ENCODE measurements at places on chromosomes 16 and 17. TPM values are rescaled to one million over a fixed set of nuclear protein-coding genes. Genes with fewer than 3 reads are reported as not detected.
A peak's percentile ranks its signal among the peaks of the same experiment; 100 is the strongest.

EFCAB13 gene
- 4.8 TPM for total RNA-seq

GLOD4 gene
- 46.7 TPM for total RNA-seq

OR3A3 gene
- not detected for total RNA-seq

EVPLL gene
- not detected for total RNA-seq

C16orf96 gene
- not detected for total RNA-seq

DNA sequence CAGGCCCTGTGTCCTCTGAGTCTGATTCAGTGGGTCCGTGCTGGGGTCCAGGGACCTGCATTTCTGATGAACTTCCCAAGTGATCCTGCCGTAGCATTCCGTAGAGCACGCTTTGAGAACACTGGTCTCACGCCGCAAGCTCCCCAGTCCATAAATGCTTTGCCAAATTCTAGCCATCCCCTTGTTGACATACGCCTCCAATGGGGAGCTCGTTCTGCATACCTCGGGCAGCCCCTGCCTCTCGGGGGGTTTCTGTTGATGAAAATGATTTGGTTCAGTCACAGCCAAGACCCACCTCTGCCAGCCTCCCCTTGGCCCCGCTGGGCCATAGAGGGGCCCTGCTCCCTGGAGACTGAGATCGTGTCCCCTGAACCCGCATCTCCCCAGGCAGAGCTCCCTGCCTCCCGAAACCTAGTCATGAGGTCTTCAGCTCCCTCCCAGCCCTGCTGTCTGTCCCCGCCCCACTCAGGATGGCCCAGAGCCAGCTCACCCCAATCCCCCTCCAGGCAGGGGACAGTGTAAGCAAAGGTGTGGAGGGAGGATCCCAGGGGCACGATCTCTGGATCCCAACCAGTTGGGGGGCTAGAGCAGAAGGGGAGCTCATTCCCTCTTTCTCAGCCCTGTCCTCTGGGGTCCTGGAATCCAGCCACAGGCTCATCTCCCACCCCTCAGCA is 16.2 kb upstream of the SPNS2 start:
- no peak for DNase-seq

GRCh38 chr16:14284930-14285512 is 213.9 kb downstream of the MRTFB start:
- no peak for DNase-seq

- no peak for DNase-seq
These were observed 547 bp downstream of the PLCD3 start for GRCh38 chr17:45131616-45132319.

DNA sequence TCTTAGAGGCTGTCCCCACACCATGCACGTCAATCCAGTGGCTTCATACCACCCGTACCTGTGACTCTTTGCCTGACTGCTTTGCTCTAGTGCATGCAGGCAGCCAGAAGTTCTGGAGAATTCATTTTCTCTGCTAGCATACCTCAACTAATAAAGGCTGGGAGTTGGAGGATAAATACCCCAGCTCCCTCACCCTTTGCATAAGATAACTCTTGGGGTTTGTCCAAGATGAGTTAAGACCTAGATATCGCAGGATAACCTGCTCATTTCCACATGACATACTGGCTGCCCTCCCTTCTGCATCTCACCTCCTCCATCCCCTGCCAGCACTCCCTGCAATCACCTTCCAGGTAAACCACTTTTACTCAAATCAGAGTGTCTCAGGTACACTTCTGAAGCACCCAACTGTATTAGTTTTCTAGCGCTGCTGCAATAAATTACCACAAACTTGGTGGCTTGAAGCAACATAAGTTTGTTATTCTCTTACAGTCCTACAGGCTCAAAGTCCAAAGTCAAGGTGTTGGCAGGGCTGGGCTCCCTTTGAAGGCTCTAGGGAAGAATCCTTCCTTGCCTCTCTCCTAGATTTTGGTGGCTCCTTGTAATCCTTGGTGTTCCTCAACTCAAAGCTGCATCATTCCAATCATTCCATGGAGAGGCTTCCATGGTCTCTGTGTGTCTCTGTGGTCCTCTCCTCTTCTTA is 146.8 kb downstream of the CRLF3 start:
- DNase-seq = no peak

GRCh38 chr16:31022544-31023251 is 10.7 kb upstream of the STX4 start:
- DNase-seq = no peak

DNA sequence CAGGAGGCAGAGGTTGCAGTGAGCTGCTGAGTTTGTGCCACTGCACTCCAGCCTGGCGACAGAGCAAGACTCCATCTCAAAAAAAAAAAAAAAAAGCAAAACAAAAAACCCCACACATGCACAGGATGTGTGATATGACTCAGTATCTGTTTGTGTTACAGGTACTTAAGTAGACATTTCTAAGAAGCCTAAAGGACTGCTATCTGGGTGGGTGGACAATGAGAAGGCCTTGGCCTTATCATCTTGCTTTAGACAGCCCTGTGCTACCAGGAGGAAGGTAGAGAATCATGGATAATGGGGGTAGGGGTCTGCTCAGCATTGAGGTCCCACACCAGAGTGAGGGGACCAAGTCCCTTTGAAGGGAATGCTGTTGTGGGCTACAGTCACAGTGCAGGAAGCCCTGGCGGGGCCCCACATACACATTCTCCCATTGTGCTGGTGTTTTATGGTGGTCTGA is 26.7 kb downstream of the PLD6 start:
- DNase-seq = no peak

DNA sequence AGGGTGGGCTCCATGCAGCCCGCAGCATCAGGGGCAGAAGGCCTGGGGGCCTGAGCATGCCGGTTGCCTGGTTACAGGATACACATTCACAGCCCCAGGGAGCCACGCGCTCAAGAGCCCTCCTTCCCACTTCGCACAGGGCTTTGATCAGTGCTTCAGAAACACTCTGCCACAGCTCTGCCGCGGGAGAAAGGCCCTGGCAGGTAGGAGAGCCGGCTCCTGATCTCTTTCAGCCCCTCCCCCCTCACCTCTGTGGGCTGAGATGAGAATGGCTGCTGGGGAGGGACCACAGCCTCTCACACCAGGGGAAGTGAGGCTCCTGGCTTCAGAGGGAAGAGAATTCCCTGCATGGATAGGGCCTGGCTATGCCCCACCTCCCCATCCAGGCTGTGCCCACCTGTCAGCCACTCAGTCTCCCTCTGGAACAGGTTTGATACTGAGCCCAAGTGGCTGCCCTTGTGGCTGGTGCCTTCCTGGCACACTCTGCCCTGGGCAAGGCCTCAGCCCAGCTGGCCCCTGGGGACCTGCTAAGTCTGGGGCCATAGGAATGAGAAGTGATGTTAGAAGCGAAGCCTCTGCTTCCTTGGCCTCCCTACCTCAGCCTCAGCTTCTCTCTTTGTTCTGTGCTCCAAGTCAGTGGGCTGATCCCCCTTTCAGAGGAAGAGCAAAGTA is 8.6 kb downstream of the DOK4 start:
- DNase-seq = no peak

DNA sequence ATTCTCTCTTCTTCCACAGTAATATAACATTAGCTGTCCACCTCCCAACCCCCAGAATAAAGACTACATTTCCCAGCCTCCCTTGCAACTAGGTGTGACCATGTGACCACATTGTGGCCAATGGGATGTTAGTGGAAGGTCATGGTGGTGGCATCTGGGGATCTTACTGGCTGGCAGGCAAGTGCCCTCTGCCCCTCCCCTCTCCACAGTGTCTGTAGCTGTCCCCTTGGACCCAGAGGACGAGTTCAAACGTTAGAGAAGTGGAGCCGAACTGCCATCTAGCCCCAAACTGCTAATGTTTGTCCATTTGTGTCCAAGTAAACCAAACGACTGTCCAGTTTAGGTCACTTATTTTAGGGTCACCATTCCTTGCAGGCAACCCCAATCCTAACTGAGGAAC is 26.6 kb upstream of the KCNG4 start:
- DNase-seq = no peak

GRCh38 chr16:23535901-23536300 is 21.2 kb downstream of the EARS2 start:
- no peak for DNase-seq

- DNase-seq = no peak
These were observed 73.5 kb downstream of the CYTH1 start for GRCh38 chr17:78708510-78708973.

DNA sequence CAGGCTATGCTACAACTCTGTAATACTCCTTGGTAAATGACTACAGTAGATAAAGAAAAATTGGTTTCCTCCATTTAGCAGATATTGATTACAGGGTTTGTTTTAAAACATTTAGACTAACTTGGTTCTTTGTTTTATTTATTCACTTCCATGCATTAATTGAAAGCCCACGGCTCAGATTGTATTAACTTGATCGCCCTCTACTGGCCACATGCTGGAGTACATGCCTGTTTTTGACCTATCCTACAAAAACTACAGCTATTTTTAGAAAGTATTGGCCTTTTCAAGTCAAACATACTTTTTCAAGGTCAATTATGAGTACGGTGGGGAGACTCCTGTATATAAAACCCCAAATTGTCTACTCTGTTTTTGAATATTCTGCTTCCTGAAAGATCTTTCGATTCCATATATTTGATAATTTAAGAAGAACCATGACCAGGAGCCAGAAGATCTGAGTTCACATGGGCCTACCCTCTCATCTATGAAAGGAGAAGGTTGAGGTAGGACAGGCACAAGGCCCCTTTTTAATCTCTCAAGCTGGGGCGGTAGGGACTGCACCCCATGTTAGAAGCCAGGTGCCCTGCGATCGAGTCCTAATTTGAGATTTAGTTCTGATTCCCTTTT is 51.8 kb downstream of the CA10 start:
- no peak for DNase-seq

GRCh38 chr16:49844359-49844758 is 11.6 kb downstream of the ZNF423 start:
- DNase-seq = no peak

GRCh38 chr17:28520687-28521086 is 14.5 kb downstream of the FOXN1 start:
- DNase-seq = no peak

GRCh38 chr17:8041249-8041928 is 2.5 kb downstream of the ALOX15B start:
- DNase-seq = peak; percentile 59

- DNase-seq = no peak
These were observed 14.5 kb upstream of the VWA3A start for GRCh38 chr16:22077700-22078313.

GRCh38 chr17:38729368-38729885 is 714 bp upstream of the CISD3 start:
- DNase-seq = no peak

DNA sequence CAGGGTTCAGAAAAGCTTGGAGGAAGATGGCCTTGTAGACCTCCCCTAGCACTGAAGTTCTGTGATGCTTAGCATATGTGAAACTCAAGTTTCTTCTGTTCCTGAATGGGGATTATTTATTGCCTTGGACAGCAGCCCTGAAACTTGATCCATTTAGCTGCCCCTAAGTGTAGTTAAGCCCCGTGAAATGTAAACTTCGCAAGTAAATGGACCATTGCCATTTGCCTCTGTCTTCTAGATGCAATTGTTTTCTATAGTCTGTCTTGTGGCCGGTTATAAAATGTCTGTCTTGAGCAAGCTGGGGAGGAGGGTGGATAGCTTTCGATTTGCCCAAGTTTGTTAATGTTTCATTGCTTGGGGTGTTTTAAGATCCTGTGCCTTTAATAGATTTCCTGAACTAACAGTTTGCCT is 261.8 kb downstream of the CDH13 start:
- peak; percentile 1 for DNase-seq

DNA sequence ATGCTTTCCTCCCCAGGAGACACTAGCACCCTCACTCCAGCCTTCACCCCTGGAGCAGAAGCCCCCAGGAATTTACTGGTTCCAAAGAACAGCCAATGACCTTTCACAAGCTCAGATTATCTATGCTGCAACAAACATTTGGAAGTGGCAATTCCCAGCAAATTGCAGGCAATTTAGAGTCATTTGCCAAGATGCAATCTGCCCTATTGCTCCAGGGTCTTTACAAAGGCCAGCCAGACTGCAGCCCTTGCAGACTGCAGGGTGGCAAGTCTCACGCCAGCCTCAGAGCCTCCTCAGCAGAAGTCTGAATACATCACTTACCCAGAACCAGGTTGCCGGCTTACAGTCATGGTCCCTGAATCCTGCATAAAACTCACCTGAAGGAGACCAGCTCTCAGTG is 21.8 kb downstream of the AXIN1 start:
- DNase-seq = no peak

DNA sequence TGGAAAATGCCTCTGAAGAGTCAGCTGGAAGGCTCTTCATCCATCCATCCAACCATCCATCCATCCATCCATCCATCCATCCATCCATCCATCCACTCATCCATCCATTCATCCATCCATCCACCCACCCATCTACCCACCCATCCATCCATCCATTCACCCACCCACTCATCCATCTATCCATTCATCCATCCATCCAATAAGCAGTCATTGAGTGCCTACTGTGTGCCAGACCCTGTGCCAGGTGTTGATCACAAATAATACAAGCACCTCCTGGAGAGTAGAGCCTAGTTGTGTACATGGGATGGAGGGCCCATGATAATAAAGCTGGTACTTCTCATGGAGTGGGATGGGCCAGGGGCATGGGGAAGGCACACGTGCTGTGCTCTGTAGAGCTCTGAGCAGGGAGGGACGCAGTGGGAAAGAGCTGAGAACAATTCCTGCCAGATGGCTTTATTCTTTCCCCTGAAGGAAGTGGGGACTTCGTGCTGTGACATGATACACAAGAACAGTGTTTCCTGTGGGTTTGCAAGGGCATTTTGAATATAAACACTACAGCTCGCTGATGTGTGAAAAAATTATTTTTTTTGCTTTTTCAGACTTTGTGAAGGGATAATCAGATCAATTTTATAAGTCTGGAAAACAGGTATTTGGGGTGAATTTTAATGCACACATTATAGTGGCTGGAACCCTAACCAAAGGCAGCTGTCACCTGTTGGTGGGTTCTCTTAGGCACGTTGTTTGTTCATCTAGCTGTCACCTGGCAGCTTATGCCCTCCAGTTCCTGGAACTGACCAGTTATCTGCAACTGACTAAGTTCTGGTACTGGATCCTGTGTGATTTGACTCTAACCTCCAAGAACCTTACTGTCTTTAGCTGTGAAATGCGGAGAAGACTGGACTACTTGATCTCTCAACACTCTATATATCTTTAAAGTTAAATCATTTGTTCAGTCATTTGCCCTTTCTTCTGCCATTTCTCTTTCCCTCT is 61.3 kb downstream of the PRKCB start:
- no peak for DNase-seq

DNA sequence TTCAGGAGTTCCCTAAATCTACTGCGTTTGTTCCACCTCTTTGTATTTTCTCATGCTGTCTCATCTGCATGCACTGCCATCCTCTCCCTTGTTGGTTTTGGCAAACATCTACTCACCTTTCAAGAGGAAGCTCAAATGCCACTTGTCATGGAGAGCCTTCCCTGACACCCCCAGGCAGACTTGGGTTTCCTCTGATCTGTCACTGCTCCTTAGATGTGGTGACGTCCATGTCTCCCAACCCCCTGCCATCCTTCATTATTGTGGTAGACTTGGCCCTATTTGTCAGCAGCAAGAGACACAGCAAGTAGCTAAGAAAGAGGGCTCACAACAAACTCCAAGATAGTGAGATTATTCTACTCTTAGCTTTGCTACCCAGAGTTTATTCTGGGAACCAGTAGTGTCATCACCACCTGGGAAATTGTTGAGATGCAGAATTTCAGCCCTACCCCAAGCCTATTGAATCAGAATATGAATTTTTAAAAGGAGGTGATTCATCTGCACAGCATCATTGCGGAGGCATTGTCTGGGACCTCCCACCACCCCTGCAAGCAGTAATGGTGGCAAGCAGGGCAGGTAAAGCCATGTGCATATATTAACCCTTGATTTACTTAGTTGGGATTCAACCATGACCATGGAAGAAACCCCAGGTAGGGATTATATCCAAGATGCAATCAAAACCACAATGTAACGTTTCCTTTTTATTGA is 248.9 kb downstream of the SHISA9 start:
- no peak for DNase-seq

GRCh38 chr17:6660101-6660500 is 8.5 kb downstream of the C17orf100 start:
- no peak for DNase-seq
